ENCODE measurements at places on chromosomes 1 and 21.

DNA sequence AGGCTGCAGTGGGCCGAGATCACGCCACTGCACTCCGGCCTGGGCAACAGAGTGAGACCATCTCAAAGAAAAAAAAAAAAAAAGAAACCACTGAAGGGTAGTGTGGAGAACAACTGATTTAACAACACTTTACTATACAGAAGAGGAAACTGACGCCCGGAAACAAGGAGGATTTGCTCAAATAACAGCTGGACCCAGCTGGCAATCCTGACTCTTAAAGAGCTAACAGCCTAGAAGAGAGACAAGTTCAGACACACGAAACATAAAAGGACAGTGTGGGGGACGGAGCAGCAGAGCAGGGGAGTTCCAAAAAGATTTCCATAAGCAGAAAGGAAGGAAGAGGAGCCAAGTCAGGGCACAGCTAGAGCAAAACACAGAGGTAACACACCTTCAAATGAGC, 4.4 kb downstream of the ECHDC2 start:
- DNase-seq = no peak

DNA sequence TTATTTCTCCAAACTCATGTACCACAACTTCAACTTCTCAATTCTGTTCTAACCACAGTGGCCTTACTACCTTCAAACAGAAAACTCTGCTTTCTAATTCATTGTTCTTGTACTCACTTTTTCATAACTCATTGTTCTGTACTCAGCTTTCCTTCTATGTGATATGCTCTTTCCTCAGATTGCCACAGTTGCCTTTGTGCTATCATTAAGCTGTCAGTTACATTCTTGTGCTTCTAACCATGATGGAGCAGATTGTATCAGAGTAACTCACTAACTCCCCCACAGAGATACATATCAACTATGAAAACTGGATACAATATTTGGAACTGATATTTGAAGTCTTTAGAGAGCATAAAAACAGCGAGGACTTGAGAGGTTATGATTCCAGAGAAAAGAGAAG, 1213.7 kb downstream of the KCNT2 start:
- DNase-seq = no peak

DNA sequence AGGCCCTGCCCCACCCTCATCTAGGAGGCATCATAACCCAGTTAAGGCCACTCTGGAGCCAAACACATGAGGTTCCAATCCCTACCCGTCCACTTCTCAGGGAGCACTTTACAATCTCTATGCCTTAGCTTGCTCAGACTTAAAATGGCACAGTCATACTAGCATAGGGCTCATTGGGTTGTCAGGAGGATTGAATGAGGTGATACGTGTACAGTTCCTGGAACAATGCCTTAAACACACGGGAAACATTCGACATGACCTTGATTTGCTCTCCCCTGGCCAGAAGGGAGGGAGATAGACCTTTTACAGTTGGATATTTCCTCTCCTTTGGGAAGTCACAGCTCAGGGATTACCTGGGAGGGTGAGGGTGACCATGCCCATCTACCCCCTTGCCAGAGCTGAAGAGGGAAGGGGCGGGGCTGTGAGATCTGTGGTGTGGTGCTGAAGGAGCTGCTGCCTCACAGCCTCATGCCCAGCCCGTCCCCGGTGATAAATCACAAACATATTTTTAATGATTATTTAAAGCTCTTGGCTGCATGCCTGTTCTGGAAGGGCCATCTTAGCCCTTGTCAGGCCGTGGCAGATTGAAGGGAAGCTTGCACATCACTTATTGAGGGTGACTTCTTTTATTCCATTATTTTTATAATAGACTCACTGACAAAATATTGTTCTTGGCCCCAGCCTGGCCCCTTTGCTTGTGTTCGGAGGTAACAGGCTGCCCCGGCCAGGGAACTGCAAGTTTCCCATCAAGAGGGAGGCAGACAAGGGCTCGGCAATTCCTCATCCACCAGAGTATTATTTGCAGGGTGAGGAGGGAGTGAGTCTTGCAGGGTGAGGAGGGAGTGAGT, 83.4 kb downstream of the FOXD2 start:
- DNase-seq = no peak

GRCh38 chr1:3323021-3323795, 131.3 kb upstream of the ARHGEF16 start:
- DNase-seq = no peak

- DNase-seq = no peak
Measured at GRCh38 chr1:246184503-246184902, 322.6 kb downstream of the SMYD3 start.

- no peak for DNase-seq
Measured at GRCh38 chr1:101364370-101365120, 127.7 kb downstream of the S1PR1 start.

All from NCI-H2227 treated with DMSO at 0.1 percent for 48 hours (cell line).